Stimulated activated CD8-positive, alpha-beta memory T cell treated with anti-CD3 and anti-CD28 coated beads, Interleukin-4, amount 100 ng/mL, for 1 hour (primary cell): ENCODE measurements at places on chromosomes 12 and 14.

- DNase-seq: no peak
Observed at GRCh38 chr12:9870286-9870866, 1.2 kb upstream of the CLEC2B start.

- peak; percentile 49 for DNase-seq
Observed at GRCh38 chr12:9741726-9742125, 8.8 kb upstream of the CLECL1 start.

GRCh38 chr12:59040656-59041055 lies 120.4 kb upstream of the LRIG3 start:
- no peak for DNase-seq

GRCh38 chr14:67077921-67078320 lies 111.3 kb upstream of the GARIN2 start:
- no peak for DNase-seq

GRCh38 chr14:102235275-102235897 lies 69.6 kb downstream of the MOK start:
- peak; percentile 24 for DNase-seq

- no peak for DNase-seq
Observed at GRCh38 chr12:122028905-122029560, 7.3 kb downstream of the BCL7A start.
